NCI-H345 (cell line): ENCODE measurements at places on chromosomes 6 and 20.

DNA sequence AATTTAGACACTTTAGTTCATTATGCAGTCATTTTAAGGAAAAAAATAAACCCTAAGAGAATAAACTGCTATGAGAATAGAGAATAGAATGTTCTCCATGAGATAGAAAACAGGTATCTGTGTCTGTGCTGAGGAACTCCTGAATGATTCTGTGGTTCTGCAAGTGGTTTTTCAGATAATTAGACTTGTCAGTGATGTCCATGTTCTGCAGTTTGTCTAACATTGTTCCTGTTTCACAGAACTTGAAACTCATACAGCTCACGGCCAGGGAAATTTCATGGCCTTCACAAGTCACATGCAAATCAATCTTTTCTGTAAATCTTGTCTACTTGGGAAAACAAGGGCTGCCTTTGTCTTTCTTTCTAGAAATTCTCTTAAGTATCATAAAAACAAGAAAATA, 73.4 kb upstream of the HMGCLL1 start:
- no peak for DNase-seq

DNA sequence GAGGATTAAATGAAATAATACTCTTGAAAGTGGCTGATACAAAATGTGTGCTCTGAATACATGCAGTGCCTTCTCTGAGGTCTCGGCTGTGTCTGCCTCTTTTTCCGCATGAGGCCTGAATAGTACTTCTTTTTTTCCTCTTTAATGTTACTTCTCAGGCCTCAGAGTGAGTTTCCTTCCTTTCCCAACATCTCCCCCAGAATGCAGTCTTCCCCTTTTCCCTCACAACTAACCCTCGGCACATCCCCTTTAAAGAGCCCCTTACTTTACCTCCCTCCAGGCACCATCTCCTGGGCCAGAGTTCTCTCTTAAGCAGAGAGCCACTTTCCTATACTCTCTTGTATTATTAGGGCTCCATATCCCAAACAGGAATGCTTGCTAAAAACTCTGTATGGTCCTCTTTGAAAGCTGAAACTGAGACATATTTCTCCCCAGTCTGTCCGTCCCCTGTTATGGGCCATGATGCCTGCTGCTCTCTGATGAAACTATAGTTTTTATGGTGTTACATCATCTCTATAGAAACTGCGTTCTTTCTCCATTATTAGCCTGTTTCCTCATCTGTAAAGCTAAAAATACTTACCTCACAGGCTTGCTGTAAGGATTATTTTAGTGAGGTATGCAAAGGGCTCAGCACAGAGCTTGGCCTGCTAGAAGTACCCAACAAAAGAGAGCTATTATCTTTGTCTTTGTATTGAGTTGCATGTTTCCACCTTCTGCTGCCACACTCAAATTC, 2.3 kb downstream of the PLAGL2 start:
- no peak for DNase-seq

DNA sequence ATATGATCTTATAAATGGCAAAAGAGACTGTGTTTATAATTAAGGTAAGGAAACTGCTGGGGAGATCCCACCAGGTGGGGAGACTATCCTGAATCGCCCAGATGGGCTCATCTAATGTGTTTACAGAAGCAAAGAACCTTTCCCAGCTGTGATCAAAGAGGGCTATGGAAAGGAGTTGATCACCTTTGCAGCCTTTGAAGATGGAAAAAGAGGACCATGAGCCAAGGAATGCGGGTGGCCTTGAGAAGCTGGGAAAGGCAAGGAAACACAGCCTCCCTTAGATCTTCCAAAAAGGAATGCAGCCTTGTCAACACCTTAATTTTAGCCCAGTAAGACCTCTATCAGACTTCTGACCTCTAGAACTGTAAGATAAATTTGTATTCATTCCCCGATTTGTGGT, 66.5 kb upstream of the ADGRG6 start:
- no peak for DNase-seq

DNA sequence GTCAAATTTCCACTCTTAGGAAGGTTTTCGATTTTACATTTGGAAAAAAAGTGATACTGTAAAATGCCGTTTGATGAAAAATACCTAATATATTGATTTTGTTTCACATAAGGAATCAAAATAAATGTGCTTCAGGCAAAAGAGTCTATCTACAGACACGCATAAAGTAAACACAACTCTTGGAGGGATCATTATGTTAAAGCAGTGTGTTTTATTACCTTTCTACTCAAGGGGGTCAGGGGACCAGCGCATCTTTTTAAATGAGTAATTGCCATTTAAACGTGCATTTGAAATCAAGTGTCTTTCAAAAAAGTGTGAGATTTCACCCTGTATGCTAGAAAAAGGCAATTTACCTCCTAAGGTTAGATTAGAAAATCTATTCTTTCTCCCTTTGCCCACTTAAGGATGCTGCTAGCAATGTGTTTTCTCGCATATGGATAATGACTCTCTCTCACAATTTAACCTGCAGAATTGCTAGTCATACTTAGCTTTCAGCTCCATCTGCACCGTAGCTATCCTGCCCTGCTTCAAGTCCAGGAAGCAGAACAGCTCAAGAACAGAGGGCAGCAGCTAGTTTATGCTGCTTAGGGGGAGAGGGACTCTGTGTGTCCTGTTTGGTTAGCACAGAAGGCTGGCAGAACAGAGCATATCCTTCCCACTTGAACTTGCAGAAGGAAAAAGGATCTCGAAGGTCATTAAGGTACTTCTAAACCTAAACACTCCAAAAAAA, 35.0 kb downstream of the NKAIN2 start:
- peak; percentile 50 for DNase-seq

DNA sequence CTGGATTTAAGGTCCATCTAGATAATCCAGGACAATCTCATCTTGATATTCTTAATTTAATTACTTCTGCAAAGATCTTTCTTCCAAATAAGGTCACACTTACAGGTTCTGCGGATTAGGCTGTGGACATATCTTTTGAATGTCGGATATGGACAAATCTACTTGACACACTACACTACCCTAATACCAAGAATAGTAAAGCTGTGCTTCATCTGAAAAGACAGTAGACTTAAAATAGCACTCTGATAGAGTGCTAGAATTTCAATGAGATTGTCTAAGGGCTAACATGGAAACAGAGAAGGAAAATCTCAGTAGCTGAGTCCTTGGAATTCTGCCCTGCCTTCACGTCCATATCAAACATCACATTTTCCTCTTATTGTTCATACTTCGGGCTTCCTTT, 1238.0 kb downstream of the EPHA7 start:
- no peak for DNase-seq

DNA sequence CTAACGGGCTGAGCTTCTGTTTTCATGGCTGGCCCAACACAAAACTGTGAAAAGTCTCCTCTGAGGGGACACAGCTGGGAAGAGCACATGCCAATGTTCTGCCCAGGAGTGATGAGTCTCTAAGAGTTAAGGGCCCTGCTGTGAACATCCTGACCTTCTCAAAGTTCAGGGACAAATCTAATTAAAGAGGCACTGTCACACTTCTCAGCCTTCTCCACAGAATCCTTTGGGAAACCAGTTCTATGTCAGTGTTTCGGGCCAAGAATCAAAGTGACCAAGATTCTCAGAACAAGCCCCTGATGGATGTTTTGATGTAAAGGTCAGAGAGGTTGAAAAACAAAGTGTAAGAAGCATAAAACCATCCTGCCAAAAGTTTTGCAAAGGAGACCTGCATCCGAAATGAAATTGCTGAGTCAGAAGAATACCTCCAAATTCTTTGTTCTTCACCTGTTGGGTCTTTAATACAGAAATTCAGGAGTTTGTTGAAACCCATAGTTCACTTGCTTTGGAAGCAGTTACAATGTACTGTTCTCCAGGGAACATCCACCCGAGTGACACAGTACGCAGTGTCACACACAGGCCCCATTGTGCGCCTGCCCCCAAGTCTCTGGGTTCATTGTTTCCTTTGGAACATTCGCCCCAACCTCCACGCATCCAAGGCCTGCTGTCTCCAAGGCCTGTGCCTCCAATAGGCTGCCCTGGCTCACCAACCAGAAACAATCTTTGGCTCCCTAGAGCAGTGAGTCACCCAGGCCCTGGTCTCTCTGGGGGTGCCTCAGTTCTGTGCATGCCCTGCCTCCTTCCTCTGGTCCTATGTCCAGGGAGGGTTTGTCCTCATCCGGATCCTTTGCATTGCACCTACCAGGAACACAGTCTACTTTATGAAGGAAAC, 65.5 kb upstream of the QKI start:
- DNase-seq = no peak

DNA sequence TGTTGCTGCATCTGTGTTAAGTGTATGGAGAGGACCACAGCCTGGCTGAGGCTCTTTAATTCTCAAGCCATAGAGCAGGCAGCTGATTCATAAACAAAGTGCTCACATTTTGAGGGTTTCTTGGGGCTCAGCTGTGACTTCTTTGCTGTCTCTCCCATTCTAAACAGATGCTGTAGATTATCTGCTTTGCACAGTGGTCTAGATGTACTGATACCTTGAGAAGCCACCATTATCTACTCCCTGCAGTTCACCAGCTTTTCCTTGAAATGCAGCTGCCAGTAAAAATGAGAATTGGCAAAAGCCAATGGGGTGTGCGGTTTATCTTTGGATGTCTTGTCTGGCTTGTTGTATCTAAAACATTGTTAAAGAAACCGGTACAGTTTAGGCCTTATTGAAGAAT, 5.2 kb upstream of the CNR1 start:
- DNase-seq = no peak
